Aortic smooth muscle cell (primary cell): ENCODE measurements at places on chromosomes 13 and 19. TPM values are rescaled to one million over a fixed set of nuclear protein-coding genes. Genes with fewer than 3 reads are reported as not detected.

CFAP97D2 gene
- total RNA-seq: not detected in 2 replicates

DNAAF3 gene
- 0.40 and 0.44 TPM in 2 replicates for total RNA-seq

LIM2 gene
- not detected in 2 replicates for total RNA-seq

FAM124A gene
- total RNA-seq: 3.9 and 8.9 TPM in 2 replicates

EDNRB gene
- total RNA-seq: 2.3 and 9.4 TPM in 2 replicates

CERS1 gene
- total RNA-seq: 0.40 and 0.93 TPM in 2 replicates

LILRB2 gene
- not detected in 2 replicates for total RNA-seq

TBC1D4 gene
- 4.0 and 7.0 TPM in 2 replicates for total RNA-seq

CAPNS1 gene
- 545 and 630 TPM in 2 replicates for total RNA-seq

AMH gene
- total RNA-seq: 0.92 and 0.93 TPM in 2 replicates

ETV2 gene
- total RNA-seq: 0.12 and 0.26 TPM in 2 replicates

CGB3 gene
- total RNA-seq: not detected in 2 replicates

CASP14 gene
- total RNA-seq: not detected in 2 replicates

WDR87 gene
- total RNA-seq: not detected in 2 replicates

DENND1C gene
- not detected in 2 replicates for total RNA-seq

PTPRH gene
- total RNA-seq: 3.5 and 6.1 TPM in 2 replicates

SIGLEC10 gene
- total RNA-seq: not detected in 2 replicates

PDX1 gene
- total RNA-seq: not detected in 2 replicates

ZNF763 gene
- total RNA-seq: 2.4 TPM in 2 replicates

LRRC4B gene
- under 0.01 and 0.12 TPM in 2 replicates for total RNA-seq

LHB gene
- total RNA-seq: not detected in 2 replicates

B3GNT3 gene
- not detected in 2 replicates for total RNA-seq

ZNF112 gene
- 7.5 and 9.1 TPM in 2 replicates for total RNA-seq

LGALS14 gene
- total RNA-seq: not detected in 2 replicates

PCDH17 gene
- 0.40 and 0.44 TPM in 2 replicates for total RNA-seq

SIGLECL1 gene
- not detected in 2 replicates for total RNA-seq

ZNF256 gene
- total RNA-seq: 6.2 and 6.3 TPM in 2 replicates

ATP8B3 gene
- 1.6 and 2.7 TPM in 2 replicates for total RNA-seq

VSTM1 gene
- not detected in 2 replicates for total RNA-seq

C19orf81 gene
- 0.53 and 0.62 TPM in 2 replicates for total RNA-seq

LENG1 gene
- total RNA-seq: 7.3 and 7.9 TPM in 2 replicates

SLC5A5 gene
- not detected in 2 replicates for total RNA-seq

ZNF709 gene
- total RNA-seq: 2.5 and 2.6 TPM in 2 replicates

THAP8 gene
- total RNA-seq: 0.50 and 1.2 TPM in 2 replicates

GIPC1 gene
- total RNA-seq: 145 and 146 TPM in 2 replicates

OVOL3 gene
- not detected in 2 replicates for total RNA-seq

ZNF616 gene
- 8.7 and 9.0 TPM in 2 replicates for total RNA-seq

C2CD4C gene
- total RNA-seq: not detected in 2 replicates

C13orf42 gene
- not detected in 2 replicates for total RNA-seq

CCL25 gene
- not detected in 2 replicates for total RNA-seq

TEX26 gene
- 0.25 TPM in 1 of 2 replicates, not detected in the other for total RNA-seq

CDX2 gene
- not detected in 2 replicates for total RNA-seq

CGB2 gene
- total RNA-seq: not detected in 2 replicates

GPR4 gene
- total RNA-seq: 0.40 and 0.99 TPM in 2 replicates

PSG11 gene
- total RNA-seq: not detected in 2 replicates

PRSS57 gene
- not detected in 2 replicates for total RNA-seq

C19orf85 gene
- total RNA-seq: not detected in 2 replicates

FFAR2 gene
- total RNA-seq: not detected in 2 replicates

CNFN gene
- not detected in 2 replicates for total RNA-seq
